Stimulated activated CD4-positive, alpha-beta T cell treated with anti-CD3 and anti-CD28 coated beads, Interleukin-4, amount 100 ng/mL, for 4 hours (primary cell): ENCODE measurements at places on chromosomes 16 and 17.

GRCh38 chr17:43855061-43855460 is 8.1 kb downstream of the CD300LG start:
- no peak for DNase-seq

- no peak for DNase-seq
Measured at GRCh38 chr17:773467-774312, 8.4 kb downstream of the GLOD4 start.

- DNase-seq, result no peak
Measured at GRCh38 chr17:1521086-1521640, 4.8 kb upstream of the INPP5K start.

DNA sequence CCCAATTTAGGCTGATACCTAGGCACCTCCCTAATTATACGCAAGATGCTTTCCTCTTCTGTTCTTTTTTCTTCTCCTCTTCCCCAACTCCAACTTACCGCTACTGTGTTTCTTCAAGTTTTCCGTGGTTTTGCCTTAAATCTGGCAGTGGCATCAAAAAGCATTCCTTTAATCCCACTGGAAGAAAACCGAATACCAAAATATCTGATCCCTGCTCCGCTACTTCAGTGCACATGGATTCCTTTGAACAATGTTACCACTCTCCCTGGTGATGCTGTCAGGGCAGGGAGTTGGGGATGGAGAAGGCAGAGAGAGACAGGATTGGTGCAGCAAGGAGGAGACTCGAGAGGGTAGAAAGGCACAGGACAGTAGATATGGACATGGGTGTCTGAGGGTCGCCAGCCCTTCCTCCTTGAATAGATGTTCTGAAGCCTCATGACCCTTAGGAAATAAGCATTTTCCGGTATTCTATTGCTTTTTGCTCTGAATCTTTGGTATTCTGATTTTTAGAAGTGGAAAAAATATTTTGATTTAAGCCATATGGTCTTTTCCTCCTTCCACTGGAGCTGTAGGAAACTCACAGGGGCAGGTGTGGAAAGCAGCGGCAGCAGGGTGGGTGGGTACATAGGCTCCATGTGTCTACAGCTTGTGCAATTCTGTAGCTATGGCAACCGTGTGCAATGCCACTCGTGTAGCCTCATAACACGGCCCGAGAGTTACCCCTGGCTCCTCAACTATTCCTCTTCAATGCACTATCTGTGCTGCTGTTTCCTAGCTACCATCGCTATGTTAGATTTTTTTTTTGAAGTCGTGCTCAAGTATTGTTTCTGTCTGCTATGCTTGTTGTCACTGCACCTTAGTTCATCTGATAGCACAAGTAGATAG is 32.3 kb upstream of the TANC2 start:
- no peak for DNase-seq

DNA sequence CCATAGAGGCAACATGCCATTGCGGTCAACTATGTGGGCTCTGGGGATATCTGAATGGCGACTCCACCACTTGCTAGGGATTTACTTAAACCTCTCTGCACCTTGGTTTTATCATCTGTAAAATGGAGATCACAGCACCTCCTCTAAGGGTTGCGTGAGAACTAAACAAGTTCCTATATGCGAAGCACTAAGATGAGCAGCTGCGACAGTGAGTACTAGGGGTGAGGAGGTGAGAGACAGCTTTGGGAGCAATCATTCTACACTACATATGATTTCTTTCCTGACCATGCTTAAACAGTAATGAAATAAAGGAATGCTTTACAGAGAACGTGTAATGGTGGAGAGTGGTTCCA is 61.4 kb downstream of the CREBBP start:
- no peak for DNase-seq

GRCh38 chr16:85746460-85747215 is 4.3 kb downstream of the C16orf74 start:
- DNase-seq, result no peak

- no peak for DNase-seq
Measured at GRCh38 chr17:69455040-69455439, 40.5 kb downstream of the MAP2K6 start.

DNA sequence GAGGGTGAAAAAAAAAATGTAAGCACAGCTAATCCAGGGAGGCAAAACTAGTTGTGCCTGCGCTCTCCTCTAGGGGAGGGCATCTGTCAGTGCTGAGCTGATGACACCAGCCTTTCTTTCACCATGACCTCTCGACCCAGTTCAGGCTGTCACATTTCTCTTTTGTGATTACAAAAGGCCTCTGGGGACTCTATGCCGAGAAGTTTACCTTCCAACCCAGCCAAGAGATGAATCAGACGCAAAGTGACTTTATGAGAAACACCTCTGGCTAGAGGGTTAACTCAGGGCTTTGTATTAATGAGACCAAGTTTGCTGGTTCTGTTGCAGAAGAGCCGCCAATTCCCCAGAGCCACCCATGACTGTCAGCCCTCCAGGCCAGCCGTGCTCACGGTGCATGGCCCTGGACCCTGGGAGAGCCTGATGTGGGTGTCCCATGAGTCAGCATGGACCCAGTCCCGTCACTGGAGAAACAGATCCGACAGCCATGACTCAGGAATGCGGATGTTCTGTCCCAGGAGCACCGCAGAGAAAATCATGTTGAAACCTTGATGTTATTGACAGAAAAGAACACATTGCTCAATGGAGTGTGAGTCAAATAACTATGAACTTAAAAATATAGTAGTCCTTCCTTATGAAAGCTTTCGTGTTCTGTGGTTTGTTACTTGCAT is 437.2 kb downstream of the HS3ST3B1 start:
- no peak for DNase-seq
